NCI-H460 (cell line): ENCODE measurements at places on chromosomes 5 and 9.

DNA sequence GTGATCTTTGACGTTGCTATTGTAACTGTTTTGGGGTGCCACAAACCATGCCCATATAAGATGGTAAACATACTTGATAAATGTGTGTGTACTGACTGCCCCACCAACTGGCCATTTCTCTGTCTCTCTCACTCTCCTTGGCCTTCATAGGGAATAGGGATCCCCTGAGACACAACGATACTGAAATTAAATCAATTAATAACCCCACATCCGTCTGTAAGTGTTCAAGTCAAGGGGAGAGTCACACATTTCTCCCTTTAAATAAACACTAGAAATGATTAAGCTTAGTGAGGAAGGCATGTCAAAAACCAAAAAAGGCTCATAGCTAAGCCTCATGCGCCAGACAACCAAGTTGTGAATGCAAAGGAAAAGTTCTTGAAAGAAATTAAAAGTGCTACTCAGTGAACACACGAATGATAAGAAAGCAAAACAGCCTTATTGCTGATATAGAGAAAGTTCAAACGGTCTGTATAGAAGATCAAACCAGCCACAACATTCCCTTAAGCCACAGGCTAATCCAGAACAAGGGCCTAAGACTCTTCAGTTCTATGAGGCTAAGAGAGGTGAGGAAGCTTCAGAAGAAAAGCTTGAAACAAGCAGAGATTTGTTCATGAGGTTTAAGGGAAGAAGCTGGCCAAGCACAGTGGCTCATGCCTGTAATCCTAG lies 111.1 kb downstream of the UGCG start:
- DNase-seq, result no peak

DNA sequence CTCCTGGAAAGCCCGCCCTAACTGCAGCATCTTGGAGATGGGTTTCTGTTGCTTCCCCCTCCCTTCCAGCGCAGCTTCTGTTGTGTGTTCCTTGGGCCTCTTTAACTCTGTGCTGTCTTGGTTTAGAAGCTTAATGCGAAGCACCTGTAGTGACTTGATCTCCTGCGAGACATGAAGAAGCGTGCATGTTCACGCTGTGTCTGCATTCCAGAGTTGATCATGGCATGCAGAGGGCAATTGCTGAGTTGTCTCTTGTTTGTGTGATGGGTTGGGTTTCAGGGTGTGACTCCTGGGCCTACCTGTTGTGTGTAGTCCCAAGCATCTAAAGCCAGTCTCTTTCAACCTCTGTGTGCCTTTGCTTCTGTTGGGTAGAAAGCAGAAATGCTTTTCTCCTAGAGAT lies 155.6 kb downstream of the SMARCA2 start:
- no peak for DNase-seq

- no peak for DNase-seq
These were observed 368.5 kb downstream of the NTRK2 start for GRCh38 chr9:85038061-85038460.

DNA sequence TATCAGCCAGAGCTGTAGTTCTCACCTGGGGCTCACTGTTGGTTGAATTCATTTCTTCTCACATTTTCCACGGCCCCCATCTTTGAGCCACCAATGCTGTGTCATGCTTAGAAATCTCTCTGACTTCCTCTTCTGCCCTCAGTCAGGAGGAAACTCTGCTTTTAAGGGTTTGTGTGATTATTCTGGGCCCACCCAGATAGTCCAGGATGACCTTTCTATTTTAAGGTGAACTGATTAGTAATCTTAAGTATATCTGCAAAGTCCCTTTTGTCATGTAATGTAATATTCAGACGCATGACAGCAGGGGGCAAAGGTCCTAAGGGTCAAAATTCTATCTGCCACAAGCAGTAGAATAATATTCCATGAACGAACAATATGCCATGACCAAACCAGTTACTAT lies 88.4 kb downstream of the AK8 start:
- DNase-seq, result no peak

GRCh38 chr5:131389096-131389868 lies 125.4 kb downstream of the CDC42SE2 start:
- DNase-seq, result no peak

DNA sequence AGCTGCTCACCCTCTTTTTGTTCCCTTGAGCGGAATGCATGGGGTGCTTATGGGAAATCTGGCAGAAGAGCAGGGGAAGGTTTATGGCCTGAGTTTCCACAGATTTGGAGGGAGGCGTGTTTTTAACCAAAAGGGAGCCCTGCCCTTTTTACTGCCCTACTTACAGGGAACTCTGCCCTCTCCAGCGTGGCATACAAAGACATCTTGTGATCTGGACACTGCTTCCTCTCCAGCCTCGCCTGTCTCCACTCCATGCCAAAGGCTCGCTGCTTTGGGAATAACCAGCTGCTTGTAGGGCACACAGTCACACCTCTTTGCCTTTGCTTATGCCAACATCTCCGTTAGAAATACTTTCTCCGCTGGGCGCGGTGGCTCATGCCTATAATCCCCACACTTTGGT lies 314.2 kb downstream of the ARHGAP26 start:
- no peak for DNase-seq
